Suppressor macrophage treated with lipopolysaccharide for 4 hours (primary cell): ENCODE measurements at places on chromosomes 16 and 17.
A peak's percentile ranks its signal among the peaks of the same experiment; 100 is the strongest.

GRCh38 chr16:58099097-58099955, 29.9 kb downstream of the CFAP20 start:
- DNase-seq = no peak

- DNase-seq = no peak
Measured at GRCh38 chr17:79574108-79574507, 36.7 kb downstream of the RBFOX3 start.

DNA sequence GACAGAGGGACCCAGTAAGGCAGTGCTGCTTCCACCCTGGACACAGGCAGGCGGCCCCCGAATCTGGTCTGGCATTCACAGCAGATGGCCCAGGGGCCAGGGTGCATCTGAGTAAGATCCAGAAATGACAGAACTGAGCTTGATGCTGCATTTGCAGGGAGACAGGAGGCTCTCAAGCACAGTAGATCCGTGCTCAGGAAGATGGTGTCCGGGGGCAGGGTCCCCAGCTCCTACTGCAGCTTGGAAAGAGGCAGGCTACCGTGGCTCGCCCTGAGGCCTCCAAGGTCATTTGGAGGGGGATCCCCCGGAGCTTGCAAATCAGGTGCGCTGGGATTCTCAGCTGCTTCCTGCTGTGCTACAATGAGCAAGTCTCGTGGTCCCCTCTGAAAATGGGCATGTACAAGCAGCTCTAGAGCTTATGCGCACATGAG, 2.2 kb downstream of the C16orf95 start:
- DNase-seq = no peak

DNA sequence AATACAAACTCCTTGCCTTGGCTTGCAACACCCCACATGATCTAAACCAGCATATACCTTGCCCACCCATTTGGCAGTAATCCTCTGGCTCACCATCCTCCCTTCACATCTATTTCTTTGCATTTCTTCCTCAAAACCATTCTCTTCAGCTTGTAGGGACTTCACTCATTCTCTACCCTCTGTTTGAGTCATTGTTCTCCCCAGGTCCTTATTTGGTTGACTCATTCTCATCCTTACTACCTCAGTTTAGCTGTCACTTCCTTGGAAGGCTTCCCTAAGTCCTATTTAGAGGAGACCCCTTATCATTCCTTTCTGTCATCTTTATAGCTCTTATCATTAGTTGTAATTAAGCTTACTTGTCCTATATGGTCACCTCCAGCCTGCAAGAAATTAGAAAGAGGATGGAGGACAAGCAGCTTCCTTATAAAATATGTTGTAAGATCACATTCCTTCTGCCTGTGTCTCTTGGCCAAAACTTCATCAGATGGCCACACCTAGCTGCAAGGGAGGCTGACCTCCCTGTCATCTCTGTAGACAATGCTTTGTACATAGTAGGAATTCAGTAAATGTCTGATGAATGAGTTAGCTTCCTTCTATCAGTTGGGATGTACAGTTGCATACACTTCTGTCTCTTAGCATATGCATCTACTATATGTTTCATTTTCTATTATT, 1.7 kb downstream of the TTC19 start:
- DNase-seq = no peak

- no peak for DNase-seq
Measured at GRCh38 chr17:41728056-41728455, 6.4 kb downstream of the HAP1 start.

- DNase-seq = no peak
Measured at GRCh38 chr16:54052271-54052670, 234.3 kb downstream of the IRX3 start.

DNA sequence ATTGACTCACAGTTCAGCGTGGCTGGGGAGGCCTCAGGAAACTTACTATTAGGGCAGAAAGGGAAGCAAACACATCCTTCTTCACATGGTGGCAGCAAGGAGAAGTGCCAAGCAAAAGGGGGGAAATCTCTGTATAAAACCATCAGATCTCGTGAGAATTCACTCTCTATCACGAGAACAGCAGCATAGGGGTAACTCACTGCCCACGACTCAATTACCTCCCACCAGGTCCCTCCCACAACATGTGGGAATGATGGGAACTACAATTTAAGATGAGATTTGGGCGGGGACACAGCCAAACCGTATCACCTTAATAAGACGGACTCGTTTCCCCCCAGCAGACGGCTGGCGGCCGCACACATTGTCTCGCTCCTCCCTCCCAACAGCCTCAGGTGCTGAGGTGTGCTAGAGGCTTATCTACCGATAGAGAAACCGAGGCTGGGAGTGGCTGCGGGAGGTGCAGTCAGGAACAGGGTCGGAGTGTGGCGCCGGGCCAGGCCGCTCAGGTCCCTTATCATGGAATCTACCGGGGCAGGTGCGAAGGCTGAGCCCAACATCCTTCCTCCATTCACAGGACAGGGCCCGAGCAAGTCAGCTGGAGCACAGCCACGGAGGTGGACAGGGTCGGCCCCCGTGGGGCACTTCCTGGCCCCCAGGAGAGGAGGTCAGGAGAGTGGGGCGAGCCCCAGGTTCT, 4.9 kb upstream of the ZG16B start:
- DNase-seq = no peak

DNA sequence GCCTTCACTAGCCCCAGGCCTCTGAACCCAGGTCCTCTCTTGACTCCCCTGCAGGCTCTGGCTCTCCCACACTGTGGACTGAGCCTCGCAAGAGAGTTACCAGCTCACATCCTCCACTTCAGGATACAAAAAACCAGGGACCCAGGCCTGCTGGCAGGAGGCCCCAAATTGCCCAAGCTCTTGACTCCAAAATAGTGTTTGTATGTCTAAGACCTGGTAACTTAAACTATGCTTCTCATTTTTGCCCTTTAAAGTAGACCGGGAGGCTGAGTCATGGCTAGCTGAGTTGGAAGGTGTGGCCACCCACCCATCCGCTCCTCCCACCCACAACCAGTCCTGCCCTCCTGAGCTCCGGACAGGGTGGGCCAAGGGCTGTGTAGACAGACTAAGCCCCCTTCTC, 250.0 kb downstream of the SOX9 start:
- DNase-seq = no peak

GRCh38 chr16:87418644-87419043, 26.5 kb downstream of the MAP1LC3B start:
- DNase-seq = no peak

GRCh38 chr17:76145231-76146052, 4.4 kb upstream of the FOXJ1 start:
- no peak for DNase-seq

GRCh38 chr16:13702614-13703013, 217.3 kb upstream of the ERCC4 start:
- DNase-seq = no peak

- DNase-seq = no peak
Measured at GRCh38 chr17:35460354-35460851, 11.8 kb upstream of the SLFN13 start.

GRCh38 chr16:67651039-67651438, 6.1 kb downstream of the CARMIL2 start:
- no peak for DNase-seq

- DNase-seq = no peak
Measured at GRCh38 chr17:67289181-67289876, 44.3 kb upstream of the HELZ start.

GRCh38 chr16:4944333-4945281, 7.7 kb upstream of the PPL start:
- peak; percentile 55 for DNase-seq

GRCh38 chr16:1093284-1094123, 2.5 kb downstream of the C1QTNF8 start:
- no peak for DNase-seq

- DNase-seq = no peak
Measured at GRCh38 chr17:72563952-72564351, 443.1 kb downstream of the SOX9 start.

GRCh38 chr17:82489851-82490511, 29.6 kb upstream of the FOXK2 start:
- no peak for DNase-seq

DNA sequence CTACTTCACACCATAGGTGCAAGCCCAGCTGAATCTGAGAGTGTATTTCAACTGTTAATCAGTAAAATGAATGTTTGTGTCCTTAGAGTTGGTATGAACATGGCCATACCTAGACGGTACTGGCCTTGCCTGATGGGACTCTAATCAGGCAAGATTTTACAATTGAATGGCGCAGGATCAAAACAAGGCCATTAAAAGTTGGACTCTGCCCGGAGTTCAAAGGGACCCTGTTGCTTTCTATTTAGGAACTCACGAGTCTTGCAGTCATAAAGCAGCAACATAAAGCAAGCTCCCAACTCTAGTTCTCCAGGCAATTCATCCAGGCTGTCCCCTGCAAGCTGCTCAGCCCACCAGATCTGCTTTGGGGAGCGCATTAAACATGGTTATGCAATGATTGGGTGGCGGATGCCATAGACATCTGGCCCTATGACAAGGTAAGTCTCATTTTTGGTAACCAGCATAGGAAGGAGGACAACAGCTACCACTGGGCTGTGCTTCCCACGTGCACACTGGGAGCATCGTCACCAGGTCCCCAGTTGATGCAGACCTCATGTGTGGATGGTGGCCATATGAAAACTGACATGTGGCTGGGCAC, 8.8 kb downstream of the TMEM186 start:
- no peak for DNase-seq

- DNase-seq = no peak
Measured at GRCh38 chr17:48729335-48730239, 1.0 kb upstream of the HOXB13 start.

DNA sequence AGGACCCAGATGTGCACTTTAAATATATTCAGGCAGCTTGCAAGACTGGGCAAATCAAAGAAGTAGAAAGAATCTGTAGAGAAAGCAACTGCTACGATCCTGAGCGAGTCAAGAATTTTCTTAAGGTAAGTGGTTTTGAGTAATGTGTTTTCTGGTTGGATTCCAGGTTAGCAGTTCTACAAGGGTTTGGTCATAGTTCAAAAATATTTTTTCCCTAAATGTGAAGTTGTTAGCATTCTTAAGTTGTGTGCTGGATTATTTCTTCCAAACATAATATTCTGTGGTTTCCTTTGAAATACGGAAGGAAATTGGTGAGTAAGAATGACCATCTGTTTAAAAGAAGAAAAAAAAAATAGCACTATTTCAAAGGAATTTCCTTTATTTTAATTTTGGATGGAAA, 38.4 kb downstream of the PTRH2 start:
- peak; percentile 23 for DNase-seq

DNA sequence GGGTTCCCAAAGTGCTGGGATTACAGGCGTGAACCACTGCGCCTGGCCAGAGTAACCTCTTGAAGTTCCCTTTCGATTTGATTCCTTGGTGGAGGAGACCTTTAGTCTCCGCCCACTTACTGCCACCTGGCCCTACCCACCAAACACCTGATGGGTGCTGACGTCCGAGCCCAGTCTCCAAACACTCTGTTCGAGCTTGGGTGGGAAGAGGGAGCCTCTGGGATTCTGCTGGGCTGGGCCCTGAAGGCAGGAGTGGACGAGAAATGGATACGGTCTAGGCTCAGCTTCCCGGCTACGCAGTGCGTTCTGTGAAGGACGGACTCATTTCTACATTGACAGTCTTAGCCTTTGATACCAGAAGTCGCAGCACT, 870 bp upstream of the ITGA3 start:
- DNase-seq = no peak

DNA sequence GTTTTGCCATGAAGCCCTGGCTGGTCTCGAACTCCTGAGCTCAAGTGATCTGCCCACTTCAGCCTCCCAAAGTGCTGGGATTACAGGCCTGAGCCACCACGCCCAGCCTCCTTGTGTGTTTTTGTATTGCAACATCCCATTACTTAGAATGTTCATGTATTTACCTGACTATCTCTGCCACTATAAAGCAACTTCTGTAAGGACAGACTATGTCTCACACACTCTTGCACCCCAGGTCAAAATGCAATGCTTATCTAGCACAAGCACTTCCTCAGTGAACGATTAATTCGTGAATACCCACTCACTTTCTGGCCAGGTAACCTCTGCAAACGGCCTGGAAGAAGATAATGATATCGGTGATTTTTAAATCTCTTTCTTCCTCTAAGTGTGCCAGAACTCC, 82.6 kb downstream of the NDEL1 start:
- DNase-seq = no peak

GRCh38 chr16:87966064-87966645, 14.9 kb downstream of the BANP start:
- DNase-seq = no peak

DNA sequence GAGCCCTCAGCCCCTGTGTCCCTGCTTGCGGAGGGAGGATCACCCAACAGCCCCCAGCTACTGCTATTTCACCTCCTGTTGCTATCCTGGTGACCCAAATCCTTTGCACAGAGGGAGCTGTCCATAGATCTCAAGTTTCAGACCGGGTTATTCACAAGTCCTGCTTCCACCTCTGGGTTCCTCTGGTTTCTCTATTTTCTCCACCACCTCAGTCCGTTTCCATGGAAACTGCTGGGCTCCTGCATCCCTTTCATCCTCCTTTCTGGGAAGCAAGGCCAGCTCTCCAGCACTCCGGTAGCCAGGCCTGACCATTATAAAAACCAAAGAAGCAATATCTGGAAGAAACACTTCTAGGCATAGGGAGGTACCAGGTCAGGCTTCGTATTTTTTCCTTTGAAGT, 4.8 kb upstream of the CALB2 start:
- DNase-seq = no peak

DNA sequence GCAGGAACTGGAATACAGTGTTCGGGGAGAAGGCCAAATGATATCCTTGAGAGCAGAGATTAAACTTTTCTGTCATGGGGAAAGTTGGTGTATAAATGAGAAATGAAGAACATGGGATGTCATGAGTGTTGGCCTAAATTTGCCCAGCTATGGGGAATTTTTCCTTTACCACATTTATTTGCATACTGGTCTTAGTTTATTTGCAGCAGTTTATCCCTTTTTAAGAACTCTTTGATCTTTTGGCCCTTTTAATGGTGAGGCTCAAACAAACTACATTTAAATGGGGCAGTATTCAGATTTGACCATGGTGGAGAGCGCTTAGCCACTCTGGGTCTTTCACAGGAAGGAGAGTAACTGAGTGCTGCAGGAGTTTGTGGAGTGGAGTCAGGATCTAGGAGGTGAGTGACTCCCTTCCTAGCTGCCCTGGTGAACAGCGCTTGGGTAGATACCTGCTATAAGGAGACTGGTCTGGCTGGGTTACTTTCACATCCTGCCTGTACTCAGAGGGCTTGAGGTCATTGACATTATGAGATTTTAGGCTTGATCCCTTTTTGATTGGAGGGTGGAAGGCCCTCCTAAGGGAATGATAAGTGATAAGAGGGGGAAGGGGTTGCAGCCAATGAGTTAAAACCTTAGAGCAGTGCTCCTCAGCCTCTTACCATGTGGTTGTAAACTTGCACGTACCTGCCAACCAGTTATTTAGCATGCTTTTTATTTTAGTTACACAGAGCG, 10.7 kb downstream of the PYCARD start:
- no peak for DNase-seq

GRCh38 chr17:79220201-79220712, 145.6 kb downstream of the ENGASE start:
- DNase-seq = no peak

GRCh38 chr17:17055286-17056155, 13.3 kb downstream of the MPRIP start:
- DNase-seq = no peak

DNA sequence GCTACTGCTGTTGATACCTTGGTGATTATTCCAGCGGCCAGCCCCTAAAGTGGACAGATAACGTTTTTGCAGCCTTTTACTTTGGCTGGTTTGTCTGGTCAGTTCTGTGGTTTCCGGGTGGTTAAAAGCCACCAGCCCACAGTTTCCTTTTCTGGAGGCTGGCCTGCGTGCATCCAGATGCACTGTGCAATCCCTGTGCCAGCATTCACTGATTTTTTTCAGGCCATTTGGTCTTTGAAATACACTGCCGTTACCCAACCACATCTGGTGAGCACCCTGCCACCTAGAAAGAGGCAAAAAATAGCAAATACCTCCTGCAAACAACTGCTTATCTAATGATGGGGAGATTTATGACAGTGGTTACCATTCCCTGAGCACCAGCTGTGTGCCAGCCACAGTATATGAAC, 797 bp downstream of the NUDT7 start:
- DNase-seq = peak; percentile 62
